Stimulated activated CD8-positive, alpha-beta memory T cell treated with anti-CD3 and anti-CD28 coated beads, Interleukin-7, amount 100 ng/mL, for 1 hour (primary cell): ENCODE measurements at places on chromosomes 13 and 19.

- no peak for DNase-seq
These were observed 9.5 kb downstream of the SHANK1 start for GRCh38 chr19:50710094-50710493.

GRCh38 chr19:4376028-4376670 is 24.2 kb downstream of the SH3GL1 start:
- no peak for DNase-seq

GRCh38 chr19:8626842-8627241 is 3.6 kb upstream of the NFILZ start:
- no peak for DNase-seq

DNA sequence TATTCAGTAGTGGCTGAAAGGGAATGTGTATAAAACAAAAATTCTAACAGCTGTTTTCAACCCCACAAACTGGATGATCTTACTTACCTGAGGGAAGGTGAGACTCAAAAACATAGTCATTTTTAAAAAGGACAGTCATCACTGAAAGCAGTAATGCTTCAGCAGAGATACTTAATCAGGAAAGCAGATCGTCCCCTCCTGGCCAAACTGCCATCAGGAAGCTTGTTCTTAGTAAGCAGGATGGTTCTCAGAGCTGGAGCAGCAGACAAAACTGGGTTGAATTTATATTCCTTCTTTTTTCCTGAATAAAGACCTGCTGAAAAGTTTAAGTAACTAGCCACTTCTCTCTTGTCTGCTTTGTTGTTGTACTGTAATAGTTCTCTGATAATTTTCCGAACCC is 1156.5 kb downstream of the OLFM4 start:
- no peak for DNase-seq

DNA sequence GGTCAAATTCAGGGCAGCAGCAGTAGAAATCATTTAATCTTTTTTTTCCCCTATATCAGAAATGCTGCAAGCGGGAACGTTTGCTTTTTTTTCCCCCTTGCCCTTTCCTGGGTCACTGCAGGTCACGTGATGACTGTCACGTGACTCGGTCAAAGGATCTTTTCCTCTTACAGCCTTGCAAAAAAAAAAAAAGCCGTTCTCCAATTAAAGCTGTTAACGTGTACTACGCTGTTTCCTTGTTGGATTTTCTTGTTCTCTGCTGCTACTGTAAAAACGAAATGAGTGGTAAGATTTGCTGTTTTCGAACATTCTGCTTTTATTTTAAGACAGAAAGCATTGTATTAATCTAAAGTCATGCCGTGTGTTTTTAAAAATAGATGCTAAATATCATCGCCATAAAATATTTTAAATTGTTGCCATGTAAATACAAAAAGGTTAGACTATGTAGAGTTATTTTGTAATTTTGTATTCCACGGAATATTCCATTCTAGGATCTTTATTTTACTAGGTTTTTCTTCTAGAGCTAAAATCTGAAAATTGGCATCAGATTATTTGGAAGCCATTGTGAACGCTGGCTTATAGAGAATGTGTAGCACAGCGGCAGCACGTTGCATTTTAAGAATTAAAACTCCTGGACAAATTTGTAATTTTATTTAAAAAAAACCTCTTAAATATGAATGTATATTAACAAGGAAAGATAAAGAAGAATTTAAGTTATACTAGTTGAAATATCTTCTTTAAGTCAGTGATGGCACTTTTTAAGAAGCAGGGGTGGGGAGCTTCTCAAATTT is 109.8 kb upstream of the MLNR start:
- DNase-seq = peak; percentile 48

DNA sequence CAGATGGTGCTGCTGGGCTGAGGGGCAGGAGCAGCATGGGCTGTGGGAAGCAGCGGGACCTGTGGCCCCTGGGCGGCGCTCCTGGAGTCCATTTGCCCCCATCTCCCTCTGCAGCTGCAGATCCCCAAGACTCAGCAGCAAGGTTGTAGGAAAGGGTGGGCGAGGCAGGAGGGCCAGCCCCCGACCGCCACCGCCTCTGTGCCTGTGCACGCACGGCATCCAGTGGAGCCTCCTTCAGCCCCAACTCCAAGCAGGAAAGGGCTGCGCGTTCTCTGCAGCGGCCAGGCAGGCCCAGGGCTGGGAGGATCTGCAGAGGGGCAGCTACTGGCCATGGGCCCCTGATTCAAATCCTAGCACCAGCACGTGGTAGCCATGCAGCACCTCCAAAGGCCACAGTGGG is 20.8 kb downstream of the DPF1 start:
- DNase-seq = no peak

DNA sequence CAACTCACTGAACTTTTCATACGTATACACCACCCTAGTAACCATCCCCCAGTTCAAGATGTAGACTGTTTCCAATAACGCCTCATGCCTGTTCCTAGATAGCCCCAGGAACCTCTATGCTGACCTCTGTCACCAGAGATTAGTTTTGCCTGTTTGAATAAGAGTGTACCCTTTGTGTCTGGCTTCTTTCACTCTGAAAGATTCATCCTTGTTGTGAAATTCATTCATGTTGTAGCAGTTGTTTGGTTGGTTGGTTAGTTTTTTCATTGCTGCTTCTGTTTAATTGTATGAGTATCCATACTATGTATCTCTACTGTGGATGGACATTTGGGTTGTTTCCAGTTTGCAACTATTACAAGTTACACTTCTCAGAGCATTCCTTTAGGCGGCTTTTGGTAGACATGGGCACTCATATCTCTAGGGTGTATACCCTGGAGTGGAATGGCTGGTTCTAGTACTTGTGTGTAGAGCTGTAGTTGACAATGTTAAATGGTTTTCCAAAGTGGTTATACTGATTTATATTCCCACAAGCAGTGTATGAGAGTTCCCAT is 1.6 kb downstream of the RNASEH2B start:
- DNase-seq = no peak

DNA sequence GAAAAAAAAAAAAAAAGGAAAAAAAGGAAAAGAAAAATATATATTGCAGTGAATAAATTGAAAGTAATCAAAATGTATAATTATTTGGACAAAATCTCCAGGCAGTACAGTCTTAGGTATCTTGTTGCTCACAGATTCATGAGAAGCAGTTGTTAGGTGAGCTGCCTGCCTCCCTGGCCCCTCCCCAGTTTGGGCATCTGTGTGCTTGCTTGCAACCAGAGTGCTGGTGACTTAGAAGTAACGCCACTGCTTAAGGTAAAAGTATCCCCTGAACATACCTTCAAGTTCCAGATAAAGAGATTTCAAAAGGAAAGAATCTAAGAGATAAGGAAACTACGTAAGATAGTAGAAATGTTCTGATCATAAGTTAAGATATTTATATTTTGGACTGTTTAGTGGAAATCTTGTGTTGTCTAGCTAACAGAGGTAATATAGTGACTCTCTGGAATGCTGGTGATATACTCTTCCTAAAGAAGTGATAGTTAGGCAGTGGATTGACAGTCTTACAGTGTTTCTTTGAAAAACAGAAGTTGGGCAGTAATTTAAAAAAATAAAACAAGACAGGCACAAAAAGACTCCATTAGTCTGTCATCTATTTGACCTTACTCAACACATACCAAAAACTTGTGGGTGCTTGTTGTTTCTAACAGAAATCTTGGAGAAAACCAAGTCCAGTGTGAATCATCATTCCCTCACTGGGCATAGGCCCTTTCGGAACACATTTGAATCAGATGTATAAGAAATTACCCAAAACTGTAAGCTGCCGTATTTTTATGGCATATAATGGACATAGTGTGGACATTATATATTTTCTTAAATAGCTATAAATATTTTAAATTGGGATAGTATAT is 38.3 kb upstream of the KCTD4 start:
- DNase-seq = no peak

DNA sequence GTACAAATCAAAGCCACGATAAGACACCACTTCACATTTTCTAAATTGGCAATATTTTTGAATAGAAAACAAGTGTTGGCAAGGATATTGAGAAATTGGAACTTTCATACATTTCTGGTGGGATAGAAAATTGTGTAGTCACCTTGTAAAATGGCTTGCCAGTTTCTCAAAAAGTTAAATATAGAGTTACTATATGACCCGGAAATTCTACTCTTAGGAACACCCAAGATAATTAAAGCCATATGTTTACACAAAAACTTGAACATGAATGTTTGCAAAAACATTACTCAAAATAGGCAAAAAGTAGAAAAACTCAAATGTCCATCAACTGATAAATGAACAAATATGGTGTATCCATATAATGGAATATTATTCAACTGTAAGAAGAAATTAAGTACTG is 552.5 kb downstream of the TBC1D4 start:
- no peak for DNase-seq

DNA sequence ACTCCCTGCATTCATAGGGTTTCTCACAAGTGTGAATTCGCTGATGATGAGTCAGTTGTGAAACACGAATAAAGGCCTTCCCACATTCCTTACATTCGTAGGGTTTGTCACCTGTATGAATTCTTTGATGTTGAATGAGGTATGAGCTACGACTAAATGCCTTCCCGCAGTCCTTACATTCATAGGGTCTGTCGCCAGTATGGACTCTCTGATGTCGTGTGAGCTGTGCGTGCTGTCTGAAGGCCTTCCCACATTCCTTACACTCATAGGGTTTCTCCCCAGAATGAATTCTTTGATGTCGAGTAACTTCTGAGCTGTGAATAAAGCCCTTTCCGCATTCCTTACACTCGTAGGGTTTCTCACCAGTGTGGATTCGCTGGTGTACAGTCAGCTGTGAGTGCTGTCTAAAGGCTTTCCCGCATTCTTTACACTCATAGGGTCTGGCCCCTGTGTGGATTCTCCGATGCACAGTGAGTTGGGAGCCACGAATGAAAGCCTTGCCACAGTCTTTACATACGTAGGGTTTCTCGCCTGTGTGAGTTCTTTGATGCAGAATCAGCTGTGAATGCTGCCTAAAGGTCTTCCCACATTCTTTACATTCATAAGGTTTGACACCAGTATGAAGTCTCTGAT is 30.5 kb upstream of the COX7A1 start:
- DNase-seq = no peak

DNA sequence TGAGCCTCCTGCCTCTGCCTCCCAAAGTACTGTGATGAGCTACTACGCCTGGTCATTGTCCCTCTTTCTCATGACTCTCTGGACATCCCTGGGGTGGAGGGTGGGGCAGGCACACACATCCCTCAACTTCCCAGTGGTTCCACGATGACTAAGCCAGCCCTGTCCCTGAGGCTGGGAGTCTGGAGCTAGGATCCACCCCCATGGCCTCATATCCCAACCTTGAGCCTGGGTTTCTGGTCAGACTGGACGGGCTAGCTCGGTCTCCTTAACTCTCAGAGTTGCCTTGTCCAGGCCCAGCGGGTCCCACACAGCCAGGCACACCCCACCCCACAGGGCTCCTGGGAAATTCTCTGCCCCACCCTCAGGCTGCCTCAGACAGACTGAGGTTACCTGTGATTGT is 19.6 kb downstream of the IER2 start:
- no peak for DNase-seq

GRCh38 chr19:47228168-47228936 is 2.6 kb downstream of the BBC3 start:
- no peak for DNase-seq

DNA sequence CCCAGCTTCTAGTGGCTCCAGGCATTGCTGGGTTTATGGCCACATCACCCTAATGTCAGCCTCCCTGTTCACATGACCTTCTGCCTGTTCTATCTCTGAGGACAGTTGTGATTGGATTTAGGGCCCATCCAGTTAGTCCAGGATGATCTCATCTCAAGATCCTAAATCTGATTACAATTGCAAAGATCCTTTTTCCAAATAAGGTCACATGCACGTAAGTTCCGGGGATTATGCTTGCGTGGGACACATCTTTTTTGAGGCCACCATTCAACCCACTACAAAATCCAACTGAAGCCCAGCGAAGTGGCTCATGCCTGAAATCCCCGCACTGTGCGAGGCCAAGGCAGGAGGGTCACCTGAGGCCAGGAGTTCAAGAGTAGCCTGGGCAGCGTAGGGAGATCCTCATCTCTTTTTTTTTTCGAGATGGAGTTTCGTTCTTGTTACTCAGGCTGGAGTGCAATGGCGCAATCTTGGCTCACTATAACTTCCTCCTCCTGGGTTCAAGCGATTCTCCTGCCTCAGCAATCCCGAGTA is 12.3 kb downstream of the PLD3 start:
- no peak for DNase-seq

GRCh38 chr19:30059741-30060457 is 117.9 kb downstream of the URI1 start:
- DNase-seq = no peak

GRCh38 chr13:39263033-39263432 is 224.8 kb downstream of the NHLRC3 start:
- no peak for DNase-seq

- no peak for DNase-seq
These were observed 858.4 kb downstream of the SLITRK6 start for GRCh38 chr13:84940798-84941197.

DNA sequence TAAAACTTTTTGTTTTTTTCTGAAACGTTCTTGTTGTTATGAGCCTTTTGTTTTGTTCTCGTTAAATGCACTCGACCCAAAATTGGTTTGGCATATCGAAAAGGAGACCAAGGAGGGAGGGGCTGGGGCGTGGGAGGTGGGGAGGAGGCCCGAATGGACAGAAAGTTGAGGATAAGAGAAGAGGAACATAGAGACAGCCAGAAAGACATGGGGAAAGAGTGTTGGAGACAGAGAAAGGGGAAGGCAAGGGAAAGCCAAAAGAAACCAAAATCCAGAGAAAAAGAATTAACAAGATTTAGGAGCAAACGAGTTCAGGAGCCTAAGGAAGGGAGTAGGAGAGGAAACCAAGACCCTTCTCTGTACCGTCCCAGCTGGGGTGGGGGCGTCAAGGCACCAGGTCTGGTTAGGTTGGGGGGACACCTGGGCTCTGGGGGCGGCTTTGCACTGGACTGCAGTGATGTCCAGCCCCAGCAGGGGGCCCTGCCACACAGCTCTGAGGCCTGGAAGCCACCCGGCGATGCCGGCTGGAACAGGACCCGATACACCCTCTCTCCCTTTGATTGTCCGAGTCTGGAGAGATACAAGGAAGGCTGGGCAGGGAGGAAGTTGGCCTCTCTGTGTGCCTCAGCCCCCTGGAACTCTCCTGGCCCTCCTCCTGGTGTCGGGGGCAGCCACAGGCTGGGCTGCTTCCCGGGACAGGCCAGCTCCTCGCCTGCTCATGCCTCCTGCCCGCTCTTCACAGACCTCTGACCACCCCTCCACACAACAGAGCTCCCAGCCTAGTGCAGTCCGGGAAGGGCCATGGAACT is 11.6 kb upstream of the ASF1B start:
- DNase-seq = no peak
